ENCODE measurements at places on chromosomes 6 and 20.

GRCh38 chr20:41137614-41138474, 501 bp downstream of the PLCG1 start:
- peak; percentile 57 for DNase-seq

DNA sequence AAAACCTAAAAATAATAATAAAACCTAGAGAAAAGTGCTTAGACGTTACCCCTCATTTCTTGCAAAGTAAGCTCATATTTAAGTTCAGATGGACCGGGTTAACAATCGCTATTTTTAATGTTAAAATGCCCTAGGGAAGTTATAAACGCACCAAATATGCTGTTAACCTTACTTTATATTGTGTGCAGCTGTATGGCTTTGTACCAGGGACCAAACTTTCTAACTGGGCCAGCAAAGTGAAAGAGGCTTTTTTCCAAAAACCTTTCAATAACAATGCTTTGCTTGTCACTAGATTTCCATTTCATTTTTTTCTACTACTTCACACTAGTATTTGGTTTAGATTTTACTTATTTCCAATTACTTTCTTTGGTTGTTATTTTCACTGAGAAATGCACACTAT, 248.5 kb downstream of the FOXC1 start:
- no peak for DNase-seq

DNA sequence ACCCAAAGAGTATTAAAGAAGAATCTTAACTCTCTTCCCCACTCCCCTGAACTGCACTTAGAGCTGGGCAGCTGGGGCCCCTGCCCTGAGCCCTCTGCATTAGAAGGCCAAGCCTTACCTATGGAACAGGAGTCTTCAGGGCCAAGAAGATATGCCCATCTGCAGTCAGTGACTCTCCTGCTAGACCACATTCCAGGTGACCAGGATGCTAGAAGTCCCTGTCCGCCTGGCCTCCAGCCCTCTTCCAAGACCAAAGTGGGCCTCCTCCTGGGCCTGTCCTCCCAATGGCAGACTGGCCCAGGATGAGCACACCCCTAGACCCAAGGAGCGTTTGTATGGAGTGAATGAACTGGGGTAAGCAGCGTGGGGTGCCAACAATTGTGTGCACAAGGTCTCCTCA, 259.1 kb downstream of the LY86 start:
- DNase-seq: no peak

DNA sequence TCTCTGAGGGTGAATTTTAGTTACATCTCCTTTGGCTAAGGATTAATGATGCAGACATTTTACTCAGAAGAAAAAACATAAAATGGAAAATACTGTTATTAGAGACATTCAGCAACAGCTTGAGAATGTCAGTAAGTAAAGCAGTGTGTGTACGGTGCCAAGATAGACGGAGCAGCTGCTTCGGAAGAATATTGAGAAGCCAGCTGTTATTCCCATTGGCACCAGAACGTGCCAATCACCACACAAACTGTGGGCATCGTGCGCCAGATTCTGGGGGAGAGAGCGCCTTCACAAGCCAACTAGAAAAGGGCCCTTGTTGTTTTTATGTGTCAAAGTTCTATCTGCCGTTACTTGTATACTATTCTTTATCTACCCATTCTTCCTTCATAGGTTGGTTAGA, 163.4 kb downstream of the MTFR2 start:
- DNase-seq: no peak

DNA sequence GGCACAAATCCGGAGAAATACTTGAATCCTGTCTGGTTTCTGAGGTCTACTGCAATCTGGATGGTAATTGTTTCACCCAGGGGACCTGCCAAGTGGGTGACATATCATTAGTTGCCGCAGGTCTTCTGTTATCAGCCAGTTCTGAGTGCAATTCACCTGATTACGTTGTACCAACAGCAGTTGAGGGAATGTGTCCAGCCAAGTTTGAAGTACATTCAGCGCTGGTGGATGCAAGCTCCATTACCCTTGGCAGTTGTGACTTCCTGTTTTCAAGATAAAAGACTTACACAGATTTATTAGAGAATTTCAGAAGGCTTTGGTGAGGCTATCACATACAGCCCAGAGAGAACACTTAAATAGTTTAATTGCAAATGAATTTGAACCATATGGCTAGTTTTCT, 42.8 kb downstream of the FNDC1 start:
- DNase-seq: no peak

- no peak for DNase-seq
Observed at GRCh38 chr6:136306466-136306865, 16.8 kb upstream of the BCLAF1 start.

DNA sequence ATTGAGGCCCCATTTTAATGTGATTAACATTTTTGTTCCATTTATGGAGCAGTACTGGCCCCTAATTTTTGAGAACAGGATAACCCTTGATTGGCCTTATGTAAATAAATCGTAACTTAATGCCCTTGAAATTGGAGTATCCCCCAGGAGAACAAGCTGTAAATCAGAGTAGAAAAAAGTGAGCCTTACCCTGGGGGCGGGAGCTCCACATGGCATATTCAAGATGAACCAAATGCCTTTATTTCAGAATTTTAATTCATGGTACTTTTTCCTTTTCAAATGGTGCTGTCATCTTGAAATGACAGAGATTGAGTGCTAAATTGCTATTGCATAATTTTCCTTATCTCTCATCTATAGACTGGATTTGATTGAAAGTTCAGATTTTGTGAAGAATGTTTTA, 809.5 kb upstream of the FLRT3 start:
- DNase-seq: no peak

GRCh38 chr20:924639-925038, 8.5 kb upstream of the ANGPT4 start:
- DNase-seq: peak; percentile 14

DNA sequence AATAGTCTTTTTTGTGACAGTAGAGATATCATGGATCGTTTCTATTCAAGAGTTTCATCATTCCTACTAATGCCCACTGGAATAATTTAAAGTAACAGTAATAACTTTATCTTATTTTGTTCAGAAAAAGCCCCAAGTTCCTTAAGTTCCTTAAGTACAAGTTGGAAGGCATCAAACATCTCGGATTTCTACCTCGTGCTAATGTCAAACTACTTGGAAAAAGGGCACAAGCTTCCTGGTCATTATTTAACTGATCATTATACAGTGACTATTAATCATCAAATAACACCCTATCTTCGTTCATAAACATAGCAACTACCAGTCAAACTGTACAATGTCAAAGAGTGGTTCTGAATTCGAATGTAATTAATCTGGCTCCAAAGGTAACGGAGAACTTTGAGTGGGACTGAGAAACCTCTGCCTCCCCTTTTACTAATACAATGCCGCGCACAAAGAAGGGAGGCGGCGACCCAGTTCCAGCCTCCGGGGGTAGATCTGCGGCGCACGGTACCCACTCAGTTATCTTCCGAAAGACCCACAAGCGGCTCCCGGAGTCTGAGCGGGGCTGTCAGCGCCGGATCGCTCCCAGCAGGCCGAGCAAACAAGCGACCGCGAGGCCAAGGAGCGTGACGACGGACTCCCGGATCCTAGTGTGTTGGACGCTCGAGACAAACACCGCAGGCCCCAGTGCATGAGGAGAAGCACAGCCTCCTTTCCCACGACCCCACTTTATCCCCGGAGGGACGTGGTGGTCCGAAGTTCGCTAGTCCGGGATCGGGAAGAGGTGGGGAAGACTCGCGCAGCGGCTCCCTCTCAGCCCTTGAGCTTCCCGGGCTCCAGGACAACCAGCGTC, 716 bp downstream of the SHPRH start:
- DNase-seq: peak; percentile 25

GRCh38 chr20:37475252-37475651, 45.8 kb upstream of the NNAT start:
- no peak for DNase-seq

DNA sequence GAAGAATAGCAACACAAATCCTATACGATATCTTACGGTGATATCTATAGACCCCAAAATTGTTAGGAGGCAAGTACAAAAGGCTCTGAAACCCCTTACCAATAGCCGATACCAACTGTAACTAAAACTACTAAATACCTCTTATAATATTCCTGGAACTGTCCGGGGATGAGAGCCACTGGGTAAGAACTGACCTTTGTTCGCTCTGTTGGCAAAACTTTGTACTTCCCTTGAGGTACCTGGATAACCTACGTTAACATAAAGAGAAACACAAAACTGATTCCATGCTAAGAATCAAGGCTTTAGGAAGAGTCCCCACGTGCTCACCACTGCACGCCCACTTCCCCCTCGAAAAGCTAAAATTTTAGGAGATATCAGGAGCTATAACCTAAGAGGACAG, 9.7 kb downstream of the PHF10 start:
- DNase-seq: no peak

GRCh38 chr6:112169541-112169940, 82.2 kb downstream of the FAM229B start:
- DNase-seq: no peak

DNA sequence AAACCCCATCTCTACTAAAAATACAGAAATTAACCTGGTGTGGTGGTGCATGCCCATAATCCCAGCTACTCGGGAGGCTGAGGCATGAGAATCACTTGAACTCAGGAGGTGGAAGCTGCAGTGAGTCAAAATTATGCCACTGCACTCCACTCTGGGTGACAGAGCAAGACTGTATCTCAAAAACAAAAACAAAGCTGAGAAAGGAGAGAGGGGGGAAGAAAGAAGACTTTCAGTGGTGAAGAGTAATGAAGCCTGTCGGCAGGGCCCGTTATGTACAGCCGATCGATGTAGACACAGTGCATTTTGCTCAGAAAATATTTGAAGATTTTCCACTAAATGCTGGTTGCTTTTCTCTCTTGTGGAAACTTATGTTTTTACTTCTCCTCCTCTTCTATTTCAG, 13.8 kb downstream of the VAPB start:
- no peak for DNase-seq

GRCh38 chr6:3873051-3873450, 23.9 kb downstream of the FAM50B start:
- no peak for DNase-seq

DNA sequence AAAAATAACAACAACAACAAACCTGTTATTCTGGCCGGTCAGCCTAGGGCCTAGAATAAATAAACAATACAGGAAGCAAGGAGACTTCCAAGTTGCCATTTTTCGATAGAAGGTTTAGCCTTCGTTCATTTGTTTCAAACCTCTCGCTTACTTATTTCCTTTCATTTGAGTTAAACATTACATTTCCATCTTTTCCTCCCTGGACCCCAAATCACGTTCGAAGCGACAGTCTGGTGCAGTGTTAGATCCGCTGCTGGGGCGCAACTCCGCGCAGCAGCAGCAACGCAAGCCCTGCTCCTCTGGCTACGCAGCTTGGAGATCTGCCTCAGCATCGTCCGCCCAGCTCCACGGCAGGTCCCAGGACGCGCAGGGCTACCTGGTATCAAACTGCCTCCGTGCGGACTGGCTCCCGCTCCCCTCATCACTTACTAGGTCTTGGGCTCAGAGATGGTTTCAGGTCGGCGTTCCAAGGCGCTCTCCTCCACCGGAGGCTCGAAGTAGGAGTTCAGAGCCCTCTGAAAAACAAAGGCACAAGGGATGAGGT, 530 bp downstream of the TDP2 start:
- DNase-seq: peak; percentile 25

- DNase-seq: no peak
Observed at GRCh38 chr6:35651244-35651643, 37.5 kb downstream of the FKBP5 start.

- DNase-seq: no peak
Observed at GRCh38 chr6:89972025-89972381, 77.7 kb downstream of the GJA10 start.

DNA sequence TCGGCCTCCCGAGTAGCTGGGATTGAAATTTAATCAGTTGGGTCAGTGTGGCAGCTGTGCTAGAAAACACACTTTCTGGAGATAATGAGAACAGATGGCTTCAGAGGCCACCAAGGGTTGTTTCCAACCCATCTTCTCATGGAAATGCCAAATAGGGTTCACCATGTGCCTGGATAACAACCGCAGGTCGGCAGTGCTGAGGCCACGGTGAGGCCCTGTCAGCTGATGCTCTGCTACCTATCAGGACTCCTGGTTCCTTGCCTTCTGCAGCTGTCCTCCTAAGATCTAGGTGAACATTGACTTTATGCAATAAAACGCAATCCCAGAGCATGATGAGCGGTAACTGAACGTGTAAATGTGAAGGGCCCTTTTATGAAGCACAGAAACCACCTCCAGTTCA, 139.3 kb upstream of the SNX9 start:
- DNase-seq: no peak

- no peak for DNase-seq
Observed at GRCh38 chr6:168022488-168023321, 25.2 kb downstream of the KIF25 start.

GRCh38 chr6:42434237-42434636, 17.5 kb downstream of the TRERF1 start:
- no peak for DNase-seq

DNA sequence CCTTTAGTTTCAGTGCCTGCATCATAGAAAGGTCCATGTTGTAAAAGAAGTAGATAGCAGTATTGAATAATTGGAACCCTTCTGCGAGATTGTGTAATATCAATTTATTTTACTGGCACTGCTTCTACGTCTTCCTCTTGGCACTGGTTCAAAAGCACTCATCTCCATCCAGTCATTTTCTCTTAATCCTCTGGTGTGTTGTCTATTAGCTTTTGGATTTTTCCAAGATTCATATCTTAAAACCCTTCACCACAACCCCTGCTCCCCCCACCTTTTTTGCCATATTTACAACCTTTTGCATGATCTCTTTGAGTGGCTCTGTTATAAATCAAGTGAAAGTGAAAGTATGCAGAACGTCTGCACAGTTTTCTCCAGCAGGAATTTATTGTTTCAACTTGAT, 76.6 kb upstream of the HSF2 start:
- DNase-seq: no peak

GRCh38 chr20:63176427-63177133, 39.4 kb downstream of the YTHDF1 start:
- no peak for DNase-seq

DNA sequence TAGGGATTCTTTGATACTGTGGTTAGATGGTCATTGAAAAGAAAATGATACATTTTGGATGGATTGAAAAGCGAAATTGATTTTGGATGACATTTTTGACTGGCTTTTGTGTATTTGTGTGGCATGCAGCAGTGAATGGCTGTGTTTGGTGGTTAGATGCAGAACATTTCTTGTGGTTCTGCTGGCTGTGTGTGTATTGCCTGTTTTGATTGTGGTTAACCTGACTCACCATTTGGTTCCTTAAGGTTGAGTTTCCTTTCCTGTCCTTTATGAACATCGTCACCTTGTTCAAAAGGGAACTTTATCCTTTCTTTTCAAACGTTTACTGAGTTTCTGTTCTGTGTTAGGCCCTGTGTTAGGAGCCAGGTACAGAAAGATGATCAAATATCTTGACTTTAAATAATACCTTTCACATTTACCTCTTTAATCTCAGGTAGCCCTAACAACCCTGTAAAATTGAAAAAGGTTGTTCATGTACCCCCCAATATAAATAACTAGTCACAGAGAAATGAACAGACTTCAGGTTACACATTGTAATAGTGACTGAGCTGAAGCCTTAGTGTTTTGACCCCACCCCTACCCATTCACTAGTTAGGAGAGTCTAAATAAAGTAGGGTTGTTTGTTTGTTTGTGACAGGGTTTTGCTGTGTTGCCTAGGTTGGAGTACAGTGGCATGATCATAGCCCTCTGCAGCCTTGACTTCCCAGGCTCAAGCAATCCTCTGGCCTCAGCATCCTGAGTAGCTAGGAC, 23.8 kb downstream of the ANKS1A start:
- peak; percentile 2 for DNase-seq

All from CD4-positive, alpha-beta T cell treated with Interferon gamma for 1 hour (primary cell).